Right lung (tissue), 10 donors: ENCODE measurements at places on chromosomes 6 and 20. TPM values are rescaled to one million over a fixed set of nuclear protein-coding genes. Genes with fewer than 3 reads are reported as not detected.

- peak; percentile 34 for DNase-seq
These were observed 52.8 kb upstream of the BMP6 start for GRCh38 chr6:7673063-7673536.

Gene DLL1
- 7.0 TPM for polyA plus RNA-seq

GRCh38 chr20:3710703-3711483 lies 1.5 kb downstream of the SIGLEC1 start:
- peak; percentile 55 for DNase-seq

DNA sequence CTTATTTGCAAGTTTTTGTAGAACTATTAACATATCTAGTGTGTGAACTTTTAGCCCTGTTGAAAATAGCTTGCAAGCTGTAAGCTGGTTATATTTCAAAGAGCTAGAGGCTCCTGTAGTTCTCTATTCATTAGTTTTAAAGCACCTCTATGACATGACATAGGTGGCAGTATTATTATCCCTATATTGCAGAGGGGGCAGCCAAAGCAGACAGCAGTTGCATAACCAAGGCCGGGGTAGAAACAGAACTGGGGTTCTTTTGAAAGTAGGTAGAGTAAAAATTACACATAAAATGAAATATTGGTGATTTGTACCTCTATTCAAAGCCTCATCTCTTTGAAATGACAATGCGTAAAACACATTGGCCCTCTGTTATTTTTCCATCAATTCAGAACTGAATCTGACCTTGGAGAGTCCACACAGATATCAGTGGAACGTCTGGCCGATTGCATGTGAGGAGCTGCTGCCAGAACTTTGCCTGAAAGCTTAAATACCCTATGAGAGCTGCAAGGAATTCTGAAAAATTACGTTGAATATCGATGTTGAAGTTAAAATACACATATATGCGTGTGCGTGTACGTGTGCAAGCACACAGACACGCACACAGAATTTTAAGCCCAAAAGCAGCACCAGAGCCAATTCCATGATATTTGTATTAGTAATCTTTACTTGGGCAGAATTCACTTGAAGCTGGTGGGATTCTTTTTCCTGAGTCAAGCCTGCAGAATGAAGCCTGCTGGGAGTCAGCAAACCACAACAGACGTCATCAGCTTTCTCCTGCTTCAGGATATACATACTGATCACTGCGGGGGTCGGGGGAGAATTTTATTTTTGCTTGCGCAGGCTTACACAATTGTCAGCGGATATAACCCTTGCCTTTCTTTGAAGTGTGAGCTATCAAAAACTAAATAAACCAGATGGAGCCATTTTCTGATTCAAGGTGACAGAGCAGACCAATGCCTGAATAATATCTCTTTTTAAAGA lies 163.2 kb downstream of the PDE7B start:
- DNase-seq = no peak

Gene AGPAT1
- 83.4 TPM for polyA plus RNA-seq

DNA sequence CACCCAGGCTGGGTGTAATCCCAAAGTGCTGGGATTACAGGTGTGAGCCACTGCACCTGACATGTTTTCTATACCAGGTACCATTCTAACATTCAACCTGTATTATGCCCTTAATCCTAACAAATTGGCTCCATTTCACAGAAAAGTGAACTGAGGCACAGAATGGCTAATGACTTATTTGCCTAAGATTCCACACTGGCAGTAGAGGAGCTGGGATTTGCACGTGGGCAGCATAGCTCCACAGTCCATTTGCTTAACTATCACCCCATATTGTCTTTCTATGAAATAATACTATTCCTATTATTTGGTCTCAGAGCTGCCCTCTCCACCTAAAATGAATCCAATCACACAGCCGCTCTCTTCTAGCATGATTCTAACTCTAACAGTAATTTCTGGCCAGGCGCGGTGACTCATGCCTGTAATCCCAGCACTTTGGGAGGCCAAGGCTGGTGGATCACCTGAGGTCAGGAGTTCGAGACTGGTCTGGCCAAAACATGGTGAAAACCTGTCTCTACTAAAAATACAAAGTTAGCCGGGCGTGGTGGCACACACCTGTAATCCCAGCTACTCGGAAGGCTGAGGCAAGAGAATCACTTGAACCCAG lies 23.3 kb upstream of the MYMX start:
- DNase-seq = no peak
